Smooth muscle cell of the pulmonary artery (primary cell): ENCODE measurements at places on chromosomes 7 and 10. TPM values are rescaled to one million over a fixed set of nuclear protein-coding genes. Genes with fewer than 3 reads are reported as not detected.

Gene ASZ1
- not detected in 2 replicates for total RNA-seq

Gene MMP21
- 0.13 TPM in 1 of 2 replicates, not detected in the other for total RNA-seq

Gene PANK1
- 6.6 and 7.0 TPM in 2 replicates for total RNA-seq

Gene NEBL
- total RNA-seq, result 0.65 TPM in 1 of 2 replicates, not detected in the other

Gene HYCC1
- total RNA-seq, result 106 and 170 TPM in 2 replicates

Gene SRRM3
- 0.03 and 0.26 TPM in 2 replicates for total RNA-seq

Gene SEMA3D
- total RNA-seq, result 11.8 and 22.5 TPM in 2 replicates

Gene TEX47
- not detected in 2 replicates for total RNA-seq

Gene PROSER2
- total RNA-seq, result 0.98 and 1.9 TPM in 2 replicates

Gene DRGX
- not detected in 2 replicates for total RNA-seq

Gene PTPRE
- 4.8 and 14.5 TPM in 2 replicates for total RNA-seq

Gene STRIP2
- 2.2 and 20.9 TPM in 2 replicates for total RNA-seq

Gene STK17A
- total RNA-seq, result 62.4 and 83.1 TPM in 2 replicates

Gene TMEM229A
- total RNA-seq, result 0.07 and 0.39 TPM in 2 replicates

Gene TACR2
- total RNA-seq, result 0.13 and 0.20 TPM in 2 replicates

Gene CLRN3
- total RNA-seq, result not detected in 2 replicates
